ENCODE measurements at places on chromosomes 2 and 18.
A peak's percentile ranks its signal among the peaks of the same experiment; 100 is the strongest.

DNA sequence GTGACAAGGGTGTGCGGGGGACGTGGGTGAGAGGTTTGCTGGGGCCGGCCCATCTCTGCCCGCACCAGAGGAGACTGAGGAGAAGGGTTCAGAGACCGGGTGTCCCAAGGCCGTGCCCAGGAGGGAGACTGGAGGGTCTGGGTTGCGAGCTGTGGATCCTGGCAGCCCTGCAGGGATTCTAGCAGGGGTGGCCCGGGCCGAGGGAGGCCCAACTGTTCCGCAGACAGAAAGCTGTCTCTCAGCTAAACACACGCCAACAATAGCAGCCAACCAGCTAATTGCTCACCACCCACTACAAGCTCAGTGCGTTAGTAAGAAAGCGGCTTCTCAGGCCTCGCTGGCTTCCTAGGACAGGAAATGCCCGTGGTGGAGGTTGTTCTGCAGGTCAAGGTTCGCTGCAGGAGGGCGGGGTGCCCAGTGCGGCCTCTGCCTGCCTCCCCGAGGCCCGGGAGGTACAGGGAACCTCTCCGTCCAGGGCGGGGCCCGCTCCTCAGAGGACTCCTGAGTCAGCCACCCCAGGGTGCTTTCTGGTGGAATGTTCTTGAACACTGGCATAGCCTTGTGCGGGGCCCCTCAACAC is 282.0 kb upstream of the PXDN start:
- DNase-seq, result no peak

- no peak for DNase-seq
Measured at GRCh38 chr18:61957801-61958516, 65.2 kb upstream of the RNF152 start.

DNA sequence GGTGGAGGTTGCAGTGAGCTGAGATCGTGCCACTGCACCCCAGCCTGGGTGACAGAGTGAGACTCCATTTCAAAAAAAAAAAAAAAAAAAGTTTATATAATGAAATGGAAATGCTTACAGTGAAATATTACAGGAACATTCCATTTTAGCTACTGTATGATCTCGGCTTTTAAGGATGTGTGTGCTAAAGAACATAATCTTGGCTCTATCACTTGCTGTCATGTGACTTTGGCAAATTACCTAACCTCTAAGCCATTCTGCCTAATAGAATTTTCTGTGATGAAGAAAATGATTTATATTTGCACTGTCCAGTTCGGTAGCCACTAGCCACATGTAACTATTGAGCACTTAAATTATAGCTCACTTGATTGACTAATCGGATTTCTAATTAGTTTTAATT is 36.3 kb downstream of the SMAD4 start:
- no peak for DNase-seq

GRCh38 chr2:131115752-131116151 is 10.6 kb downstream of the PLEKHB2 start:
- no peak for DNase-seq

GRCh38 chr2:33442528-33443079 is 33.8 kb upstream of the RASGRP3 start:
- no peak for DNase-seq

- no peak for DNase-seq
Measured at GRCh38 chr18:22557168-22557941, 139.6 kb upstream of the CTAGE1 start.

GRCh38 chr18:77201506-77201905 is 48.1 kb upstream of the GALR1 start:
- no peak for DNase-seq

GRCh38 chr18:68431111-68431921 is 283.6 kb downstream of the TMX3 start:
- no peak for DNase-seq

- no peak for DNase-seq
Measured at GRCh38 chr2:100718065-100718629, 101.8 kb upstream of the NPAS2 start.

DNA sequence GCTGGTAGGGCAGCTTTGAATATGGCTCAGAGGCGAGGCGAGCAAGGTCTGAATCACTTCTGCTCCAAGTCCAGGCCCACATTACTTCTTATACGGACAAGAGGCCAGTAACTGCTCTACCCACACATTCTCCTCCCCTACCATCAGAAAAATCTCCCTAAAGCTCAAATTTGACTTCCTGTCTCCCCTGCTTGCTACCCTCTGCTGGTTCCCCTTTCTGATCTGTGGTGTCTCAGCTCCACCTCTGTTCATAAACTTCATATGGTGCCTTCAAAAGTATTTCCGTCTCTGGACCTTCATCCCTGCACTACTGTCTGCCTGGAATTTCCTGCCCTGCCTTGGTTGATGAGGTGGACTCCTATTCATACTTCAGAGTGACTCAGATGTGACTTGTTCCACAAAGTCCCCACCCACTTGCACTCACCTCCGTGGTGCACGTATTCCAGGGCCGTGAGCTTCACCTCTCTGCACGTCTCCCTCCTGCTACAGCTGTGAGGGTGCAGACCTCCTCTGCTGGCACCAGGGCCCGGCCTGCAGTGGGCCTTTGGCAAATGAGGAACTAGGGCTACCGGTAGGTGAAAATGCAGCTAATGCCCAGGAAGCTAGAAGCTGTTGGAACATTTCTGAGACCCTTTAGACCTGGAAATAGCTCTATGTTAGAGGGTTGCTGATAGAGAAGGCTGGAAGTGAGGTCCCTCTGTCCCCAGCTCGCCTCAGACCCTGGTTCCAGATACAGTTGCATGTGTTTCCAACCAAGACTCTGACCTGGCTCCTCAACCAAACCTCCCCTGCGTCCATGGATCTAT is 24.6 kb upstream of the KCMF1 start:
- DNase-seq, result peak; percentile 41

GRCh38 chr18:23103449-23103848 is 31.8 kb upstream of the CABLES1 start:
- DNase-seq, result no peak

- DNase-seq, result no peak
Measured at GRCh38 chr18:65790604-65791003, 39.8 kb downstream of the CDH7 start.

DNA sequence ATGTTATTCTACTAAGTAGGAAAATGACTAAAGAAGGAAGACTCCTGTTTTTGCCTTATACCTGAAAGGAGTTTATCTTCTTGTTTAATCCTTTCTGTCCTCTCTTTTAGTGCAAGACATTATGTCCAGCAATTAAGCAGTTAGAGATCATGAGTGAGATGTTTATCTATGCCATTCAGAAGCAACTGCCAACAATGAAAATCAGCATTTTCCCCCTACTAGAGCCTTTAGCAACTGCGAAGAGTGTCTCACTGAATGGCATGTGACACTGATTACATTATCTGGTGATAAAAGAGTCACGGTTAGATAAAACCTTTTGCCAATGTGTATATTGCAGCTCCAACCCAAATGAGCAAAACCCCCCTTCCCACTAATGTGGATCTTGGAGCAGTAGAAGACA is 357.7 kb upstream of the SYT4 start:
- no peak for DNase-seq
